ENCODE measurements at places on chromosomes 4 and X. TPM values are rescaled to one million over a fixed set of nuclear protein-coding genes. Genes with fewer than 3 reads are reported as not detected.

- DNase-seq, result no peak
Observed at GRCh38 chr4:118337954-118338353, 14.8 kb downstream of the PRSS12 start.

AP1AR gene
- total RNA-seq, result 17.3 TPM

N4BP2 gene
- 52.2 TPM for total RNA-seq

- DNase-seq, result no peak
Observed at GRCh38 chr4:63904201-63904600, 505.0 kb downstream of the TECRL start.

DNA sequence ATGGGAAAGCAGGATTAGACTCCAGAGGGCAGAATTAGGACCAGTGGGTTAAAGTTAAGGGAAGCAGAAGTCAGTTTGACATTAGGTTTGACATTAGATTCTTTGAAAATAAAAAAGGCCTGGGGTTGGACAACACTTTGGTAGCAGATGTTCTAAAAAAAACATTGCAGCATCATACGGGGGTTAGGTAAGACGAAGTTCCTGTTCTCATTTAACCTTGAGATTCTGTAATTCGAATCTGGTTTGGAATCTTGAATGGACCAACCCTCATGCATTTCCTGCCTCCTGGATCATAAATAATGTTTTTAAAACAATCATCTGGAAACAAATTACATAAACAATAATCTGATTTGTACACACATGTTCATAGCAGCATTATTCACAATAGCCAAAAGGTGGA is 181.0 kb downstream of the SHROOM3 start:
- no peak for DNase-seq

MAGEA12 gene
- not detected for total RNA-seq

PCDH10 gene
- 52.2 TPM for total RNA-seq

DNA sequence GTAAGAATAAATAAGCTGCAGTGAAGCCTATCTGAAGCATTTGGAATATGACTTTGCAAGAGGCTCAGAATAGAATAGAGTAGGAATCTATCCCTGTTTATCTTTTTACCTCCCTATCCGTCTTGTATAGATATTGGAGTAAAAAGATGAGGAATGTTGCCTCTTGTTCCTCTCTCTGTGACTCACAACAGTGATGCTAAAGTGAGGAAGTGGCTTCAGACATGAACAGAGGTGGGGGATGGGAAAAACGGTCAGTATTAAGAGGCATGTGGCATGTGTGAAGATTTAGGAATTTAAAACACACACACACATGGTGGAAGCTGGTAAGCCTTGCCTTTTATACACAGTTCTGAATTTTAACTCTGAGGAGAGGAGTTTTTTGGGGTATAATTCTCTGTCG is 3.8 kb upstream of the DCAF4L1 start:
- no peak for DNase-seq

DNA sequence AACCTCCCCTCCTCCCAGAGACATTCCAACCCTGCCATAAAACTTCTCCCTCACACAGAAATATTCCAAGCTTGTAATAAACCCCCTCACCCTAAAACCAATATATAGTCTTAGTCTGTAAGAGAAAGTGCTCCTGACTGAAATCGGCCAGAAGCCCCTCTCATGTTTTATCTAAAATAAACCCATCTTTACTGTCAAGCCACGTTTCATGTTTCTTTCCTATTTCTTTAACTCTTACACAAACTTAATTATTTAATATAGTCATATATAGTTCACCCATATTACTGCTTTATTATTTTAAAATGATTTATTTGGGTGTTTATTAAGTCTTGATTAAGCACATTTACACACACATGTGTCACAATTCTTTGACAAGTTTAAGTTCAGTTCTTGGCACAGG is 191.3 kb upstream of the AADAT start:
- DNase-seq, result no peak

AADAT gene
- total RNA-seq, result 14.3 TPM

ETDB gene
- not detected for total RNA-seq

- DNase-seq, result no peak
Observed at GRCh38 chrX:70922774-70923473, 8.0 kb downstream of the SLC7A3 start.

DNA sequence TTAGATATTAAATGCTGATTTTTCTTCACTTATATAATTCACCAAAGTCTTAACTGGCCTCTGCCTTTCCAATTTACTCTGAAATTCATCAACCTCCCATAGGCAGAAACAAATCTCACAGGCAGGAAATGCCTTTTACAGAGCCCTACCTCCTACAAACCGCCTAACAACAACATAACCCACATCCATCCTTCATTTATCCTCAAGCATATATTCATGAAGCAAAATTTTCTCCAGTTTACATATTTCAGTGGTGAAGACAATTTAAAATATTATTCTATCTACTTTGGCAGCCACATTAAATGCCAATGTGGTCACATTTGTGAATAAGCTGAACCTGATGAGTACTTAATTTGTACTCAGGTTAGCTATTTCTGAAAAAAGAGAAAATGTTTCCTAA is 30.3 kb downstream of the SEPSECS start:
- no peak for DNase-seq

DNA sequence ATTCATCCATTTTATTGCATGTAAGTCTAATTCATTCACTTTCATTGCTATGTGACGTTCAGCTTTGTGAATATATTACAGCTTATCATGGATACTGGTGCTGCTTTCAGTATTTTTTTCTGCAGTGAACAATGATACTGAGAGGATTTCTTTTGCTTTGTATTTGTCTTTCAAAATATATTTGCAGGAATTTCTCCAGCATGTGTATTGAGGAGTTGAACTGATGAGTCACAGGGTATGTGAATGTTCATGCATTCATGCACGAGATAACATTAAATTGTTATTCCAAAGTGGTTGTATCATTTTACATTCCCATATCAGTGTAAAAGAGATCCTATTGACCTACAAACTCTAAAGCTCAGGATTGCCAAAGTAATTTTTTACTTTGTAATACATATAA is 283.8 kb upstream of the ARSJ start:
- DNase-seq, result no peak

SLITRK4 gene
- 15.2 TPM for total RNA-seq

DNA sequence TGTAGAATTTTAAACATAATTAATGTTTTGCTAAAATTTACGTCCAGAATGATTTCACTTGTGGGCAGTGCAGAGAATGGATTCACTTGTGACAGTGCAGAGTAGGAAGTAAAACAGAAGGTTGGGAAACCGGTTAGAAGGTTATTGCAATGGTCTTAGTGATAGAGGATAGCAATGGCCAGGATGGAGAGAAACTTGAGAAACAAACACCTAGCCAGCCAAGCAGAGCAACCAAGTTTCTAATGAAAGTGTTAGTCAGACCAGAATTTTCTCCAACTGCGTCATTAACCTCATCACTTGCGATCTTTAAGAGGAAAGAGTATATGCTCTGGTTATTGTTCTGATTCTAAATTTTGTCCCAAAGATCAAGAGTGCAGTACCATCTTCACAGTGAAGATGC is 50.0 kb upstream of the TBC1D9 start:
- DNase-seq, result no peak

DNA sequence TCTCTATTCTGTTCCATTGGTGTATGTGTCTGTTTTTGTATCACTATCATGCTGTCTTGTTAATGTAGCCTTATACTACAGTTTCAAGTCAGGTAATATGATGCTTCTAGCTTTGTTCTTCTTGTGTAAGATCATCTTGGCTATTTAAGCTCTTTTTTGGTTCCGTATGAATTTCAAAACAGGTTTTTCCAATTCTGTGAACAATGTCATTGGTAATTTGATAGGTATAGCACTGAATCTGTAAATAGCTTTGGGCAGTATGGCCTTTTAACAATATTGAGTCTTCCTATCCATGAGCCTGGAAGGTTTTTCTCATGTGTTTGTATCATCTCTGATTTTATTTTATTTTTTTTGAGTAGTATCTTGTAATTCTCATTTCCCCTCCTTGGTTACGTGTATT is 94.3 kb downstream of the ANAPC10 start:
- no peak for DNase-seq

- no peak for DNase-seq
Observed at GRCh38 chr4:173685831-173686210, 155.8 kb upstream of the HAND2 start.

DNA sequence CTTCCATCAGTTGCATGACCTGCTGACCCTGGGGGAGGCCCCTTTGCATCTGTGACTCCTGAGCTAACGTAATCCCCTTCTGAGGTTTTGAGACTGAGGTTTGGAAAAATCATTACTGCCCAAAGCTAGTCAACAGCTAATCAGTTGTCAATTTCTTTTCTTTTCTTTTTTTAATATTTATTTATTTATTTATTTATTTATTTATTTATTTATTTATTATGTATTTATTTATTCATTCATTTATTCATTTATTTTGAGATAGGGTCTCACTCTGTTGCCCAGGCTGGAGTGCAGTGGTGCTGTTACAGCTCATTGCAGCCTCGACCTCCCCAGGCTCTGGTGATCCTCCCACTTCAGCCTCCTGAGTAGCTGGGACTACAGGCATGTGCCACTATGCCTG is 25.1 kb upstream of the FHL1 start:
- no peak for DNase-seq

PPEF2 gene
- total RNA-seq, result 0.06 TPM

DAPP1 gene
- 5.7 TPM for total RNA-seq

GRCh38 chrX:68757331-68757730 is 71.5 kb upstream of the EFNB1 start:
- no peak for DNase-seq

DNA sequence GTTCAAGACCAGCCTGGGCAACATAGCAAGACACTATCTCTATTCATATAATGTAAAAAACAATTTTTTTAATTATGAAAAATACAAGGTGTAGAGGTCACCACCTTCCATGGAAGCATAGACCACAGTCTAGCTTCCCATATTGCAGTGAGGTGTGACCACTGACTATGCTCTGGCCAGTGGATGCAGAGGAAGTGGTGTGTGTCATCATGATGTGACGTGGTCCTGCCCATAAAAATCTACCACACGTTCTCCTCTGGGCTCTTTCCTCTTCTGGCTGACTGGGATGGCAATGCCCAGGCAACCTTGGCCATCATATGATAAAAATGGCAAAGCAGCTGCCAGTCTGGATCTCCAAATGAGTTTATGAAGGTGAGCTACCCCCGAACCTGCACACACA is 65.7 kb downstream of the RBM47 start:
- no peak for DNase-seq

DNA sequence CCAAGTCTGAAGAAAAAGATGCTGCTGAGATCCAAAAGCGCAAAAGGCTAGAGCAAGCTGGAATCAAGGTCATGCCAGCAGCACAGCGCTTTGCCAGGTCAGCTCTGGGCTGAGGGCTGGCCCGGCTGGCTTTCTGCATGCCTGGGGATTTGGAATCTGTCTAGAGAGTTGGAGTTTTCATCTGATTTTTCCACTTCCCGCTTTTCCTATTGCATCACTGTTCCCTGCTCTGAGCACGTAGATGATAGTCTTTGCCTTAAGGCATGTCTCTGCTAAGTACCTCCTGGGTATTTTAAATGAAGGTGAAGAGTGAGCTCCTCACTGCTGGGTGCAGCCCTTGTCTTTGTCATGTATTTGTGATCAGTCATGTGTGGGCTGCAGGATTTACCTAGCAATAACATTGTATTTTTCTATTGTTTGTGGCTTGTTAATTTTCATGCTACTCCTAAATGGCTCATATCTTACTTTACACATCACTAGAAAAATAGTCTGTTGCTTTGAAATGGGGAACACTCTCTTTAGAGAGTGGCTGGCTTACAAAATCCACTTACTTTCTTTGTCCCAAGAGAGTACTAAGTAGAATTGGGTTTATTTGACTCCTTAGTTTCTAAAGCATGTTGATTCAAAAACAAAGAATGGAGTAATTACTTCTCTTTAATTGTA is 82.8 kb downstream of the LIMCH1 start:
- no peak for DNase-seq

GRCh38 chrX:80138938-80139337 is 124.4 kb downstream of the TBX22 start:
- no peak for DNase-seq

AKAP14 gene
- total RNA-seq, result 0.99 TPM

FAM9C gene
- 0.10 TPM for total RNA-seq

ABCG2 gene
- total RNA-seq, result 27.0 TPM

P2RY8 gene
- 1.5 TPM for total RNA-seq

FRAS1 gene
- total RNA-seq, result 22.0 TPM

TRMT10A gene
- total RNA-seq, result 8.9 TPM

- DNase-seq, result no peak
Observed at GRCh38 chr4:2915789-2916188, 47.4 kb downstream of the NOP14 start.

GRCh38 chrX:134388161-134389109 is 71.5 kb upstream of the HPRT1 start:
- no peak for DNase-seq

GRCh38 chrX:106278951-106279350 is 110.8 kb downstream of the PWWP3B start:
- no peak for DNase-seq

DNA sequence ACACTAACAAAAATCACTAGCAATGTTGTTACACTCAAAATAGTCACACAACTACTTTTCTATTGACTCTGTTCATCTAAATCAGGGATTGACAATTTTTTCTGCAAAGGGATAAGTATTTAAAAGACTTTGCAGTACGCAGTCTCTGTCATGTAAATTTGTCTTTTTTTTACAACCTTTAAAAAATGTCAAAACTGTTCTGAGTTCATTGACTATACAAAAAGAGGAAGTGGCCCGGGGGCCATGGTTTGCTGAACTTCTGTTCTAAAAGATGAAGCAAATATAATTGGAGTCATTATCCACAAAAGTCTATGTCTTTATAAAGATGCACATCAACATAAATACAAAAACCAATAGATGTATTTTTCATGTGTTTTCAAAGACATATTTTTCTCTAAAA is 1310.3 kb downstream of the RPA4 start:
- DNase-seq, result no peak

DNA sequence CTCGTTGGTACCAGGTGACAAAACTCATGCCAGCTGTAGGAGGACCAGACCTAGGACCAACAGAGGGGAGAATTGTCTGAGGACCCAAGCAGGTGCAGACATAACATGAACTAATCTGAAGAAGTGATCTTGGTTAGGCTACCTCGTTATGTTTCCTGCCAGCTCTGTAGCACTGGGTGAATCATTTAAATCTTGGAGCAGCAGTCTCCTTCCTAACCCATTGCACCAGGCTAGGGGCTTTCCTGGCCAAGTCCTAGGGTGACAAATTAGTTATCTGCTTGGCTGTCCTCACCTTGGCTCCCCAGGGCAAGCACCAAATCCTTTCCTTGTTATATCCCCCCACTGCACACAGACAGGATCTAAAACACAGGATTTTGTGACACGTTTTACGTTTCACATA is 87.8 kb downstream of the WWC2 start:
- DNase-seq, result no peak

- no peak for DNase-seq
Observed at GRCh38 chrX:19556202-19556601, 40.9 kb upstream of the MAP3K15 start.

GRCh38 chr4:44674471-44674870 is 3.7 kb upstream of the GUF1 start:
- peak; percentile 34 for DNase-seq

CDKL2 gene
- 25.1 TPM for total RNA-seq

- DNase-seq, result no peak
Observed at GRCh38 chr4:137213372-137214173, 318.7 kb downstream of the PCDH18 start.

Data from spinal cord (tissue), 10 donors.